ENCODE measurements at places on chromosomes 5 and 9.

DNA sequence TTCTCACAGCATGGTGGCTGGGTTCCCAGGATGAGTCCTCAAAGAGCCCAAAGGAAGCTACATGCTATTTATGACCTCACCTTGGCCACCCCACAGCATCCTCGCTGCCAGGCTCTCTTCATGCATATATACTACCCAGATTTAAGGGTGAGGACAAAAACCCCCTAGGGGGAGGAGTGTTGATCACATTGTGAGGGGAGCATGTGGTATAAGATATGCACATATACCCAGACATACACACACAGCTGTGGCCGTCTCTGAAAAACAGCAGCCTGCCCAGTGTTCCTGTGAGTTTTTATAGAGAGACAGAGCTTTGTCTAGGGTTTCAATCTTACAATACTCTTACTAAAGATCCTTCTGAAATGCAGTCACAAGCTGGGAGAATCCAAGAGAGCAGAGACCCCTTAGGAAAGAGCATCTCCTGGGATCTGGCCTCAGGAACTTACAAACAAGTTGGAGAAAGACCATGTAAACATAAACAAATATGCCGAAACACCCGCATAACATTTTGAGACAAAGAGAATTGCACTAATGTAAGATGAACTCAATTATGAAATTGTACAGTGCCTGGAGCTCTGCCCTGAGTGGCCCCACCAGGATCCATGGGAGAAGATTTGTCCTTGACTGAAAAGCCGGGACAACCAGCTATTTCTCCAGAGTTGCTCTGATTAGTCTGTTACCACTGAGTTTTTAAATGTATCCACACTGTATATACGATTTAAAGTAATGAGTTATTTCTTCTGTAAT lies 146.4 kb downstream of the GADD45G start:
- DNase-seq: no peak

GRCh38 chr5:95936812-95937397 lies 24.7 kb downstream of the ELL2 start:
- DNase-seq: no peak

- no peak for DNase-seq
These were observed 10.5 kb upstream of the IPPK start for GRCh38 chr9:92680166-92681119.

DNA sequence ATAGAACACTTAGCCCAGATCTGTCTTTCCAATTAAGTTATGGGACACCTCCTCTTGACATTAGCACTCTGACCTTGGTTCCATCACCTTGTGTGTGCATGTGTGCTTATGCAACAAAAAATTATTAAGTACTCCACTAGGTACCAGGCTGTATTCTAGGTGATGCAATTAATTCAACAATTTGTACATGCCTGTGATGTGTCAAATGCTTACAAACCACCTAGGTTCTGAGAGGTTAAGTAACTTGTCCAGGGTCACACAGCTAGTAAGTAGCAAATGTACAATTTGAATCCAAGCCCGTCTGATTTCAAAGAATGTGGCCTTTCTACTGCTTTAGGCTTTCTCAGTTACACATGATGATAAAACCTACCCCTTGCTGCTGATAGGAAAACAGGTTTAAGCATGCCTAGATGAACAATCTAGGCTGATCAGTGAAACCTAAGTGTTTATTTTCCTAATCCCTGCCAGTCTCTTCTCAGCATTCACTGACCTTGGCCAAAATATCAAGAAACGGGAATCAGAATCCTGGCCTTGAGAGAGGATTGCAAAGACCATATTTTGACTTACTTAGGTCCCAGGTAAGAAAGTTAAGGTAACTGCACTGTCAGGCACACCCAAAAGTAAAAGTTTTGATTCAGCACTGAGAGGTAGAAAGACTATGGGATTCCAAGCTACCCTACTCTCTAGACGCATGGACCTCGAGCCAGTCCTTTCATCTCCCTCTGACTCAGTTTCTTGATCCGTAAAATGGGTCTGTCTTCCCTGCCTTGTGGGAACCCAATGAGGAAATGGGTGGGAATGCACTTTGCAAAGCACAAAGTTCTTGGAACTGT lies 1.0 kb downstream of the TBC1D2 start:
- DNase-seq: no peak

GRCh38 chr5:174721530-174722432 lies 2.6 kb upstream of the MSX2 start:
- no peak for DNase-seq

DNA sequence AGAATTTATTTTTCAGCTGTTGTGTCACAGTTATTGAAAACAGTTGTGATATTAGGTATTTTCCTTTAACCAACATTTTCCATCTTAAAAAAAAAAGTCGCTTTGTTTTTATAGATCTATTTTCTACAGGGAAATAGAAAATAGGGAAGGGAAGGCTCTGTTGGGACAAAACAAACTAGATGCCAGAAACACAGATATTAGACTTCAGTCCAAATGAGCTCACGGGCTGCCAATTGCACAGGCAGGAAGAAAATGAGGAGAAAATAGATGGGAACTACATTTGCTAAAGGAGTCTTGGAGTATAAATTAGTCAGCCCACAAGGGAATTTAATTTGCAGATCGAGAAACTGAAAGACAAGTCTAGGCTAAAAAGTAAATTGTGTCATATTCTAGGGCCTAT lies 21.4 kb upstream of the ISOC1 start:
- DNase-seq: no peak
